ENCODE measurements at places on chromosomes 13 and 19.

- DNase-seq: peak; percentile 86
Observed at GRCh38 chr19:47608969-47609905, at the start of gene BICRA. TSS of gene BICRA (plus strand) at chr19:47609134. CDS start at chr19:47673575, 64,441 bp downstream.

GRCh38 chr13:46668302-46668720, 115.3 kb downstream of the LRCH1 start:
- DNase-seq: no peak

GRCh38 chr19:35098413-35099049, 17.1 kb upstream of the FXYD3 start:
- no peak for DNase-seq

GRCh38 chr13:109575821-109576220, 210.6 kb downstream of the IRS2 start:
- no peak for DNase-seq

DNA sequence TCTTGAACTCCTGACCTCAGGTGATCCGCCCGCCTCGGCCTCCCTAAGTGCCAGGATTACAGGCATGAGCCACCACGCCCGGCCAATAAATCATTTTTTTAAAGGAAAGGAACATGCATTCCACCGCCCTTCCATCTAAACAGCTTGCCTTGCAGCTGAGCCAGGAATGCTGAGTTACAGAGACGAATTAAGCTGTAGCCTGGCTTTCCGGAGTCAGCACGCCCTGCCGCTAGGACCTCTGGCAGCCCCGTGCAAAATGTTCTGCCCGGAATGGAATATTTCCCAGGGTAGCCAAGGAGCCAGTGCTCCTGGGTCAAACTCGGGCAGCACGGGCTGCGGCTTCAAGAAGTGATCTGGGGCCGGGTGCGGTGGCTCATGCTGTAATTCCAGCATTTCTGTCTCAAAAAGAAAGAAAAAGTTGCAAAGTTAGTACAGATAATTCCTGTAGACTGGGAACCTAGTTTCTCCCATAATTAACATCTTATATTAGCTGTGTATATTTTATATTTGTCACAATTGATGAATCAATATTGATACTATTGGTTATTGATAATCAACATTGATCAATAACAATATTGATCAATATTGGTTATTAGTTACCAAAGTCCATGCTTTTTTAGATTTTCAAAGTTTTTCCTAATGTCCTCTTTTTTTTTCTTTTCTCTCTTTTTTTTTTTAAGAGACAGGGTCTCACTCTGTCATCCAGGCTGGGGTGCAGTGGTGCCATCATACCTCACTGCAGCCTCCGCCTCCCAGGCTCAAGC, 19.2 kb downstream of the ATCAY start:
- no peak for DNase-seq

- DNase-seq: no peak
Observed at GRCh38 chr19:54418030-54418929, 3.0 kb downstream of the TTYH1 start.

GRCh38 chr13:31088826-31089420, 72.8 kb downstream of the HSPH1 start:
- no peak for DNase-seq

- no peak for DNase-seq
Observed at GRCh38 chr13:77353995-77354394, 27.1 kb upstream of the MYCBP2 start.

GRCh38 chr13:42996584-42996983, 4.5 kb upstream of the EPSTI1 start:
- DNase-seq: no peak

DNA sequence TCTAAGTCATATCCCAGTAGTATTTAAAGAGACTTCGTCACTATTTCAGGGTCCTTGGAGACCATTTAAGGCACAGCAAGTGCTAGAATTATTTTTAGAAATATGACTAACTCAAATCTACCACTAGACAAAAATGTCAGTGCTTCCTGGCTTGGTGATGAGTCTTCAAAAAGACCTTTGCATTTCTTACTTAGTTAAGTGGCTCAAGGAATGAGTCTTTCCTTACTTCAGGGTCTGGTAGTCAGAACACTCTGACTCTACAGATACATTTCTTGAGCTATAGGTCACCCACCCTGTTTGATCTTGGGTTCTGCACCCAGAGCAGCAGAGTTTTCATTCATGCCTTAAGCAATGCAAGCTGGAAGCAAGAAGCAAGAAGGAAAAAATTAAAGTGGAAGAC, 191.0 kb upstream of the HTR2A start:
- DNase-seq: no peak

DNA sequence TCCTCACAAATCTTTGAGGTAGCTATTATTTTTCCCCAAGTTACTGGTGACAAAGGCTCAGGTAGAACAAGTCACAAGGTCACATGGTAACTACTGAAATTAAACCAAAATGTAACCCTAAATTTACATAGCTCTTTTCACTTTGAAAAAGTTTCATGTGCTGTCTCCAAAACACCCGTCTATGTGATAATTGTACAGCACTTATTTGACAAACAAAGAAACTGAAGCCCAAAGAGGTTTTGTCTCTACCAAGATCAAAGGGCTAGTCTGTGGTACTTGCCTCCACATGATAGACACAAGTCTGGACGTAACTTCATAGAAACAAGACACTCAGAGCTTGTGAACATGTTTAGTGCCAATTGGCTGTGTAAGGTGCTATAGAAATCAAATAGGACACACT, 108.3 kb downstream of the SACS start:
- DNase-seq: no peak

GRCh38 chr13:27644302-27644701, 22.6 kb downstream of the POLR1D start:
- DNase-seq: no peak

- DNase-seq: no peak
Observed at GRCh38 chr13:41905600-41906254, 55.2 kb downstream of the VWA8 start.

GRCh38 chr13:83667606-83668005, 214.7 kb downstream of the SLITRK1 start:
- no peak for DNase-seq

DNA sequence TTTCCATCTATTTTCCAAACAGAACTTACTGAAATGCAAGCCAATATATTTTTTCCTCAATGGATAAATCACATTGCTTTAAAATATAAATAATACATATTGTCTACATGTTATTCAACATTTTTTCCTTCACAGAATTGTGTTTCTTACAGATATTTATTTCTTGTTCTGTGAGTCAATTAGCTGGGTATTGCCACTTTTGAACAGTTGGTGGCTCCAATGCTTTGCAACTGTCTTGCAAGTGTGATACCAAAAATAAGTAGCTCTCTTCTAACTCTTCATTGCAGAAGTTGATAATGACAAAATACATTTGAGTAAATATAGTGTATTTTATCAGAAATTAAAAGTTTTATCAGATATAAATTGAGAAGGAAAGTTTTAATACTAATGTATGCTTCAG, 17.1 kb upstream of the GPC5 start:
- DNase-seq: no peak

DNA sequence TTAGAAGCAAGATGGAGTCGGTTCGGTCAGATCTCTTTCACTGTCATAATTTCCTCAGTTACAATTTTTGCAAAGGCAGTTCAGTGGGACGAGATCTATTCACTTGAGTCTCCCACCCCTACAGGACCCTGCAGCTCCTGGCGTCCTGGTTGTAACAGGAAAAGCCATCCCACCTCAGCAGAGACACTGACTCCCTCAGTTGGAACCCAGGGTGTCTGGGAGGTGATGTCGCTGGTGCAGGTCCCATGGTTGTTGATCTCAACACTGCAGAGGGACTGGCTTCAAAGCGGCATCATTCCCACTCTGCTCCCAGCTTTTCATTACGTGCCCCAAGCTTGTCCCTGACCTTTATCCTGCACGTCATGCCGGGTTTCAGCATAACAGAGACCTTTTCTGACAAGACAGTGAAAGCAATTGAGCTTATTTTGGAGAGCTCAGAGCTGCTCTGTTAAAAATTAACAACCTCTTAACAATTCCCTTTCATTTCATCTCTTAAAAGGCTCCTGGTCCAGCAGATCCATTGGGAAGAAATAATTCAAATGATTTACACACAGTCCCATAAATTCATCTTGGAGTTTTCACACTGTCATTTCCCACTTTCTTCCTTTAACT, 17.6 kb upstream of the COG3 start:
- DNase-seq: no peak

- no peak for DNase-seq
Observed at GRCh38 chr13:108508263-108508662, 121.1 kb upstream of the MYO16 start.

- no peak for DNase-seq
Observed at GRCh38 chr19:32265995-32266394, 79.4 kb upstream of the ZNF507 start.

- DNase-seq: no peak
Observed at GRCh38 chr19:4380254-4380727, 20.1 kb downstream of the SH3GL1 start.

- DNase-seq: no peak
Observed at GRCh38 chr13:50712456-50712855, 131.0 kb downstream of the DLEU7 start.

GRCh38 chr19:6503407-6504201, 1.5 kb upstream of the TUBB4A start:
- no peak for DNase-seq

DNA sequence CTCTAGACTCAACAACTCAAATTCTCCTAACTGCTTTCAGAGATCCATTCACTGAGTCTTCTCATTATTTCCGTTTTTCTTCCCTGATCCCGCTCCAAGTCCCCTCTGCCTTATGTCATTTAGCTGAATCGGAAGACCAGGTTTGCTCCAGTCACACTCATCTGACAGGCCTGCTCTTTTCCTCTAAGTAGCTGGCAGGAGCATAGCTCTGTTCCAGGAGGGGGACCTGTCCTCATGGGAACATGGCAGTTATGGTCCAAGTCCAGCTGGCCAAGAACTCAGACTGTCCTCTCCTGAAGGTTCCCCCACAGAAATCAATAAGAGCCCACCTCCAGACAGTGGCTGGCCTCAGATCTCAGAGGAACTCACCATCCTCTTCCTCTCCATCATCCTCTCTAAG, 130.9 kb upstream of the SERP2 start:
- no peak for DNase-seq

GRCh38 chr13:63999614-64000305, 2584.1 kb upstream of the PCDH20 start:
- DNase-seq: no peak

- DNase-seq: no peak
Observed at GRCh38 chr19:30361721-30362120, 10.5 kb upstream of the ZNF536 start.

DNA sequence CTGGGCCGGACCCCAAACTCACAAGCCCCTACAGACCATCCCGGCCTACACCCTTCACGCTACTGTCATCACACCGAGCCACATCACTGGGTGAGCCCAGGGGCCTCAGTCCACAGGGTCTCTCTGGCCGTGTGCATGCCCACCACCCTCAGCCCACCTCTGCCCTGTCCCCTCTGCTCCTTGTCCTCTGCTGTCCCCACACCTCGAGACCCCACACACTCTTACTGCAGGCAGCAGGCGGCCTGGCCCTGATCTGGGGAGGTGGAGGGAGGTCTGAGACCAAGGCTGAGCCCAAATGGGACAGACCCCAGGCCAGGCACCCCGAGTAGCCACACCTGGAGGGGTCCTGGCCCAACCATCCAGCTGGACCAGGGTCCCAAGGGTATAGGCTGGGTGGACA, 35.2 kb downstream of the PEPD start:
- peak; percentile 21 for DNase-seq

DNA sequence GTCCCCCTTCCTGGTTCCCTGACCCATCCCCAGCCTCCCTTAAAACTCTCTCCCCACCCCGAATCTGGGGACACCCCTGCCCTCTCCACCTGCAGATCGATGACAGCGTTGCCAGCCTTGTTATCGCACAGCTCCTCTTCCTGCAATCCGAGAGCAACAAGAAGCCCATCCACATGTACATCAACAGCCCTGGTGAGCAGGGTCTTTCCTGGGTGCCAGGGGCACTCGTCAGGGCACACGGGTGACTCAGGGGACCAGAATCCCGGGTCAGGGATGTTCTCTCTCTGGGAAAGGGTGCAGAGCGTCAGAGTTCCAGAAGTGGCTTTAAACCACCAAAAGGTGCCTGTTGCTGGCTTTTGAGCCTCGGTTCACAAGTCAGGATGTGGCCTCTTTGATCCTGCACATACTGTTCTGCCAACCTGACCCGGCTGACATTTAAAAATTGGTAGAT, 1.0 kb downstream of the CLPP start:
- DNase-seq: peak; percentile 41

- DNase-seq: no peak
Observed at GRCh38 chr13:25771202-25771601, 280.6 kb downstream of the SHISA2 start.

- DNase-seq: no peak
Observed at GRCh38 chr13:107276936-107277335, 709.0 kb upstream of the ARGLU1 start.

- no peak for DNase-seq
Observed at GRCh38 chr19:16002406-16003384, 53.9 kb downstream of the OR10H4 start.

DNA sequence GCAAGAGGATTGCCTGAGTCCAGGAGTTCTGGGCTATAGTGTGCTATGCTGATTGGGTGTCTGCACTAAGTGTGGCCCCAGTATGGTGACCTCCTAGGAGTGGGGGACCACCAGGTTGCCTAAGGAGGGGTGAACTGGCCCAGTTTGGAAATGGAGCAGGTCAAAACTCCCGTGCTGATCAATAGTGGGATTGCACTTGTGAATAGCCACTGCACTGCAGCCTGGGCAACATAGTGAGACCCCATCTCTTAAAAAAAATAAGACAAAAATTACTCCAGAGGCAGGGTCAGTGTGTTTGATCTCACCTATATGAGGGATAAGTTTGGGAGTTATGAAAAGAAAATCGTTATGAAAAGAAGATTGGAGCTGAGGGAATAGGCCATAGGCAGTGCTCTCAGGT, 21.7 kb downstream of the PAF1 start:
- DNase-seq: no peak

- no peak for DNase-seq
Observed at GRCh38 chr13:48615049-48615448, 38.7 kb upstream of the CYSLTR2 start.

GRCh38 chr13:32048816-32049215, 17.2 kb downstream of the FRY start:
- no peak for DNase-seq

DNA sequence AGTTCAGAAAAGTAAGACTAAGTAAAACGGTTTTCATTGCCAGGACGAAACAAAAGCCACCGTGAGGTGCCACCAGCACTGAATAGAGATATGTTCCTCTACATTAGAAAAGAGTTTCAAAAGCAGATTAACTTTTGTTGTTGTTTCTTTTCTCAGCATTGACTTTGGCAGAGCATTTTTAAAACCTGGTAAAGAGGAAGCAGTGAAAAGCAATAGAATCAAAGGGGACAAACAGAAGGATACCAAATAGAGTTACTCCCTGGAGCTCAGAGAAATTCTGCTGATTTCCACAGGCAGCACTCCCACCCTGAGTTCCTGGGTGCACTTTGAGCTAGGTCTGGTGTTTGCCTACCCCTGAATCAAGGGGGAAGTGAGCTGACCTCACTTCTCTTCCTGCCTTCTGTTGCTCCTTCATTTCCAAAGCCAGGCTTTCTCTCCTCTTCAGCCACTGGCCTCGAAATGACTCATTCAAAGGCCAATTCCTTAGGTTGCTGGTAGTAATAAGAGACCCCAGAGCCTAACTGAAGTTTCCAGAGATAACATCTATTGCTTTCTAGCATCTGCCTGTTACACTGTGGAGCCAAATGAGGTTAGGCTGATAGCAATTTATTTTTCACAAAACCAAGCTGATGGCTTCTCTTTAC, 11.3 kb upstream of the ERICH6B start:
- DNase-seq: no peak
